Panc1 (cell line): ENCODE measurements at places on chromosomes 2 and 18. TPM values are rescaled to one million over a fixed set of nuclear protein-coding genes. Genes with fewer than 3 reads are reported as not detected.

GRCh38 chr2:230343747-230344146 lies 16.8 kb downstream of the SP140L start:
- H3K4me1 ChIP-seq: no peaks in the 10 kb centered on the region
- H3K27me3 ChIP-seq: no peaks in the 10 kb centered on the region
- H3K4me3 ChIP-seq: no peak overlapping the region
- H3K27ac ChIP-seq: no peak overlapping the region

- H3K36me3 ChIP-seq: no peaks in the 10 kb centered on the region
- H3K4me3 ChIP-seq: no peak overlapping the region
- H3K4me1 ChIP-seq: no peaks in the 10 kb centered on the region
- no peak overlapping the region for H3K27ac ChIP-seq
Observed at GRCh38 chr2:40020997-40021396, 241.9 kb upstream of the THUMPD2 start.

DNA sequence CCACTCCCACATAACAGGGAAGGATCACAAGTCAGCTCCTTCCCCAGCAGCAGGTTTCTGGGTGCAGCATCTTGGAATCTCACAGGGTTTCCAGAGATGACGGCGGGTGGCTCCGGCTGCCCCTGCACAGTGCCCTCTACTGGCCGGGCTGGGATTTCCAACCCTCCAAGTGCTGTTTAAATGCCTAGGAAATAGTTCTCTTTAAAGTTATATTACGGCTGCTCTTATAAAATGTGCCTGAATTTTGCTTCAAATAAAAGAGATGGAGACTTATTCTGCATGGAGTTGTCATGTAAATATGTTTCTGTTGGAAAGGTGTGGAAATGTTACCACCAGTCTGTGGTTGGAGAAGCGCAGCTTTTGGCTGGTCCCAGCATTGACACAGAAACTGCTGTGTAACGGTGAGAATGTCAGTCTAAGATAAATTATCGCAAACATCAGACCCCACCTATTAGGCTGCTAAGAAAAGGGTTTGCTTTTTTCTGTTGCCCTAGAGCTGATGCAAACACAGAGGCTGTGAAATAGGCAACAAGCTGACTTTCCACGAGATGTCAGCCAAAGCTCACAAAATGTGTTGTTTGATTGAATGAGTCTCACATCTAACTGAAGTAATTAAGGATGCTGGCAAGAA lies 3.3 kb upstream of the HJURP start:
- peaks cover 20% of the 10 kb centered on the region for H3K4me1 ChIP-seq
- H3K36me3 ChIP-seq: peaks cover 12% of the 10 kb centered on the region
- H3K27ac ChIP-seq: peak overlapping the region; percentile 83
- H3K4me3 ChIP-seq: no peak overlapping the region
- DNase-seq: no peak

DNA sequence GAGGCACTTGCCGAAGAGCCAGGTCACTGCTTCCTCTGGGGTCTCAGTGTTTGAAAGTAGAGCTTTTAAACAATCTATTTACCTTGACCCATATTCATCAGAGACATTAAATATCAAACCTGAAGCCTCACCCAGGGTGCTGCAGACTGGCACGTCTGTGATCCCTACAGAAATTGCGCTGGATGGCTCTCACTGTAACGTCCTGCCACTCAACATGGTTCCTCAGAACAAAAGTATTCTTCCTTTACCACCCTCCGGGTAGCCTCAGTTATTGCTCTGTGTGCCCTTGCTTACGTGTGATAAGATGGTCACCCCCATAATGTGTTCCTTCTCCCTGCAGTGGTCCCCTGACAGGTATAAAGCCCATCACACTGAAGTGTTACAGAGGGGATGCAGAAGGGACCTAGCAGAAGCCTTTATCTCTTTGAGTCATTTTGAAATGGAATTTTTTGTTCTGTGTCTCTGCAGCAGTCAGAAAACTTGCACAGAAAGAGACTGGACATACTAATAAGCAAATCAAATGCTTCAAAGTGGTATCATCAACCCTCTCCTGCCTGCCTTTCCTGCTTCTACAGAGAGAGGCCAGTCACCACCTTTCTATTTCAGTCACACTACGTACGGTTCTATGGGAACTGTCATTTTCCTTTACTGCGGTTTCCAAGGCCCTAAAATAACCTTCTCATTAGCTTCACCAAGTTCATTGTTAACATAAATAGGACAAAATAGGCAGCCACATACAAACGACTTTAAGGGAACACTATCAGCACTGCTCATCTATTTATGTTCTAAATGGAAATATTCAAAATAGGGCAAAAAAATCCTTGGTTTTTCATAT lies 86.8 kb downstream of the METTL8 start:
- no peak for DNase-seq
- H3K36me3 ChIP-seq: no peaks in the 10 kb centered on the region
- no peaks in the 10 kb centered on the region for H3K27me3 ChIP-seq
- peaks cover 18% of the 10 kb centered on the region for H3K4me1 ChIP-seq
- H3K4me3 ChIP-seq: no peak overlapping the region

- no peak overlapping the region for H3K27ac ChIP-seq
- H3K27me3 ChIP-seq: no peaks in the 10 kb centered on the region
- no peak for DNase-seq
- no peak overlapping the region for H3K4me3 ChIP-seq
Observed at GRCh38 chr2:37306024-37306423, 18.6 kb downstream of the PRKD3 start.

GRCh38 chr18:3451183-3451988 lies 1.4 kb downstream of the TGIF1 start:
- H3K27ac ChIP-seq: peak overlapping the region; percentile 100
- no peaks in the 10 kb centered on the region for H3K27me3 ChIP-seq
- H3K36me3 ChIP-seq: peaks cover 9% of the 10 kb centered on the region
- H3K4me1 ChIP-seq: peaks cover 31% of the 10 kb centered on the region
- DNase-seq: no peak

GRCh38 chr2:106899786-106900530 lies 14.0 kb upstream of the ST6GAL2 start:
- H3K4me3 ChIP-seq: no peak overlapping the region
- no peak for DNase-seq
- no peaks in the 10 kb centered on the region for H3K27me3 ChIP-seq
- no peaks in the 10 kb centered on the region for H3K4me1 ChIP-seq
- no peak overlapping the region for H3K27ac ChIP-seq

DNA sequence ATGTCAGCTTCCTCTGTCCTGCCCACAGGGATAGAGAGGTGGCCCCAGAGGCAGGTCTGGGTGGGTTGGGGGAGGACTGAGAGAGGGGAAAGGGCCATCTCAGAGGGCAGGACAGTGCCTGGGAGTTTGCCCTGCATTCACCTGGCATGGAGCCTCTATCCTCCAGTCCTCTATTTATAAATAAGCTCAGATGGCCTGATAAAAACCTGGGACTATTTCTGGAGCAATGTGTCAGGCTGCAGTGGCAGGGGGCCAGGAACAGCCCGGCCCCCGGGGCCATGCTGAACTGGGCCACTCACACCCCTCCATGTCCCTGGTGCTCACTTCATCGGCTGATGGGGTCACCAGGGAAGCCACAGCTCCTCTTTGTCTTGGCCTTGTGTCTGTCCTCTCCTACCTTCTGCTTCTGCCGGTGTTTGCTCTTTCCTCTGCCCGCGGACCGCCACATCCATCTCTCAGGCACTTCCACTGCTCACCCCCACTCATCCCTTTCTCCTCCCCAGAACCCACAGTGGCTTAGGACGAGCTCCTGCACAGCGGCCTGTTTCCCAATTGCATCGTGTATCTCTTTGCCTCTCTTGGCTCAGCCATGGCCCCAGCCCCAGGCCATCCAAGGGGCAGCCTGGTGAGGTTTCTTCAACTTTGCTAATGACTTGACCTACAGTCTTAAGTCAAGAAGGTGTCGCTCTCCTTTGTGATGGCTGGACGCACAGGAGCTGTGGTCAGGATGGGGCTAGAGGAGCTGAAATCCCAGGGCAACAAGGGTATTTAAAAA lies 38.8 kb downstream of the SCTR start:
- H3K36me3 ChIP-seq: no peaks in the 10 kb centered on the region
- no peaks in the 10 kb centered on the region for H3K27me3 ChIP-seq
- H3K4me1 ChIP-seq: no peaks in the 10 kb centered on the region
- H3K4me3 ChIP-seq: no peak overlapping the region
- no peak for DNase-seq
- H3K27ac ChIP-seq: no peak overlapping the region

DNA sequence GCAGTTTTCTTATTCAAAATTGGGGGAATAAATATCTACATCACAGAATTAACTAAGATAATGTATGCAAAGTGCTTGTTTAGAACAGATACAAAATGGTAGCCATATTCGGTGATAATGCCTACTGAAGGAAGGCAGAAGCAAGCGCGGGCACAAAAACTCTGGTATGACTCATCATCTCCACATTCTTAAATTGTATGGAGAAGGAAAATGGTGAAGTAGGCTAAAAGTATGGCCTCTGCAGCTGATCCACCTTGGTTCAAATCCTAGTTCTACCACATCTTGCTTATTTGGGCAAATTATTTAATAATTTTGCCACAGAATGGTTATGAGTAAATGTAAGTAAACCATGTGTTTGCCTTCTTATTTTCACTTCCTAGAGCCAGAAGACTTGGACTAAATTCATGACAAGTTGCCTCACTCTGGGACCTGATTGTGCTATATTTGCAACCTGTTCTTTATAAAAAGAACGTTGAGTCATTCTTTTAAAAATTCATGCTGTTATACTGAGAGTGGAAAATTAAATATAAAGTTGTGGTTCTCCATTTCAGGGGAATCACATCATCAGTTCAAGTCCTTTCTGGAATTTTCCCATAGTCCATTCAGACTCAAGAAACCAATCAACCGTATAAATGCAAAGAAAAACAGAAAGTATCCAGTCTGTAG lies 9.0 kb upstream of the CDK15 start:
- peak overlapping the region; percentile 7 for H3K4me3 ChIP-seq
- no peaks in the 10 kb centered on the region for H3K36me3 ChIP-seq
- peak overlapping the region; percentile 93 for H3K27ac ChIP-seq
- DNase-seq: peak; percentile 45
- no peaks in the 10 kb centered on the region for H3K27me3 ChIP-seq

- DNase-seq: no peak
- H3K4me3 ChIP-seq: no peak overlapping the region
- no peaks in the 10 kb centered on the region for H3K36me3 ChIP-seq
- H3K27ac ChIP-seq: no peak overlapping the region
- no peaks in the 10 kb centered on the region for H3K27me3 ChIP-seq
Observed at GRCh38 chr2:219119422-219120043, 41.1 kb downstream of the NHEJ1 start.

- no peak overlapping the region for H3K4me3 ChIP-seq
- H3K36me3 ChIP-seq: no peaks in the 10 kb centered on the region
- H3K27ac ChIP-seq: no peak overlapping the region
- H3K27me3 ChIP-seq: no peaks in the 10 kb centered on the region
- no peaks in the 10 kb centered on the region for H3K4me1 ChIP-seq
Observed at GRCh38 chr18:47728921-47729320, 201.5 kb downstream of the SMAD2 start.

GRCh38 chr2:151280271-151280670 lies 9.2 kb downstream of the NMI start:
- no peak overlapping the region for H3K4me3 ChIP-seq
- DNase-seq: no peak
- H3K4me1 ChIP-seq: no peaks in the 10 kb centered on the region
- H3K27ac ChIP-seq: no peak overlapping the region
- H3K36me3 ChIP-seq: no peaks in the 10 kb centered on the region; the same call in 1 of the 2 replicates

DNA sequence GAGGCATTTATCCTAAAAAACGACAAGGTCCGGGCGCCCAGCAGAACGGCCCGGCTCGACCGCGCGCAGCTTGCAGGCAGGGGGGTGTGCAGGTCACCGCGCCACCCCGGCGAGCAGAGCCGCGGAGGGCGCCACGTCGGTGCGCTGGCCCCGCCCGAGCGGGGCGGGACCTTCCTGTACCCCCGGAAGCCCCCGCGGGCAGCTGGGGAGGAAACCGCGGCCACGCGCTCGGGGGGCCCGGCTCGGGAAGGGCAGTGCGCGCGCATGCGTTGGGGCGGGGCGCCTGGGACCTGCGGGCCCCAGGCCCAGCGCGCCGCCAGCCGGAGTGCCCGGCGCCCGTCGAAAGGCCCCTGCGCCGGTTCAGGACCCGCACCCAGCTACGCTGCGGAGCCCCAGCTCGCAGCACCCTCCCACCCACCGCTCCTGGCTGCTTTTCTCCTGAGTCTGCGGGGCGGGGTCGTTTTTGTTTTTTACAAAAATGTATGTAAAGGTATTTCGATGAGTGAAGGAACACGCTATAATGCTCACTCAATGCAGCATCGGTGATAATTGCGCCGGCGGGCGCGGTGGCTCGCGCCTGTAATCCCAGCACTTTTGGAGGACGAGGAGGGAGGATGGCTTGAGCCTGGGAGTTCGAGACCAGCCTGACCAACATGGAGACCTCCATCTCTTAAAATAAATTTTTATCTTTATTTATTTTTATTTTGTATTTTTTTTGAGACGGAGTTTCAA lies 47.7 kb upstream of the POMC start:
- H3K4me3 ChIP-seq: peak overlapping the region; percentile 54
- peak overlapping the region; percentile 80 for H3K27ac ChIP-seq
- no peaks in the 10 kb centered on the region for H3K27me3 ChIP-seq
- no peak for DNase-seq

DNA sequence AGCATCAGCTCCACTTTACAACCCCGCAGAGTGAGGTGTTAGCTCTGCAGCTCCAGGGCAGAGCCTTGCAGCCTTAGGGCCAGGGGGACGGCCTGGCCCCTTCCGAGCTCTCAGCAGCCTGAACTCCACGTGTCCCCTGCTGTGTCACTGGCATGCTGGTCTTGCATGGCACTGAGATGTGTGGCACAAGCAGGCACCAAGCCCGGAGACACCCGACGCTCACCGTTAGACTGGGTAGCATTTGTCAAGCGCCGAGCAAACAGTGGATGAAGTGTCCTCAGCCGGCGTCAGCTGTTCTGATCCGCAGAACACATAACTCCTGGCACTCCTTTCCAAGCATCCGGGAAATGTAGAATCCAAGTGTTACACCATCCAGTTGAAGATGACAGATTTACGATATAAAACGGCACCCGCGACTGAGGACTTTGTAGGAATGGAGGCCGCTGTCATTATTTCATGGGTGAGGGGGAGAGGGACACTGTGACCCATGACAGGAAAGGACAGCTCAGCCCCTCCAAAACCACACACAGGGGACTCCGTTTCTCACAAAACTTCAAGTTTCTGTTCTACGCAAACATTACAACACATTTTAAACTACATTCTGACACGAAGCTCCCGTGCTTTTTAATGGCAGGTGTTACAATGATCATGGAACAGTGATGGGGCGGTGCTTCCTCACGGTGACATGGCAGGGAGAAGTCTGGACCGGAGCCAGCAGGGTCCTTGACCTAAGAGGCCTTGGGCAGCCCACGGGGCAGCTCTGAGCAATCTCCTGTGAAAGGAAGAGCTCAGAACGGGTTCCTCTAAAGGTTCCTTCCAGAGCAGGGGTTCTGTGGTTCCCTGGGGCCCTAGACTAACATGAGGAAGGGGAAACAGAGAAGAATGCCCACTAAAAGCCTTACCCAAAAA lies 89.4 kb downstream of the HDAC4 start:
- H3K36me3 ChIP-seq: no peaks in the 10 kb centered on the region
- H3K4me1 ChIP-seq: no peaks in the 10 kb centered on the region
- no peak for DNase-seq
- H3K27me3 ChIP-seq: no peaks in the 10 kb centered on the region
- H3K4me3 ChIP-seq: no peak overlapping the region

GRCh38 chr2:160375037-160375436 lies 118.6 kb downstream of the RBMS1 start:
- no peak for DNase-seq
- peaks cover 17% of the 10 kb centered on the region for H3K4me1 ChIP-seq
- no peaks in the 10 kb centered on the region for H3K36me3 ChIP-seq
- no peak overlapping the region for H3K4me3 ChIP-seq
- H3K27me3 ChIP-seq: no peaks in the 10 kb centered on the region
- no peak overlapping the region for H3K27ac ChIP-seq

The IL1R1 gene
- total RNA-seq: 7.1 TPM

The IGFBP2 gene
- 54.8 TPM for total RNA-seq

The TUBB6 gene
- 125 TPM for total RNA-seq

The AQP12A gene
- total RNA-seq: not detected

The GKN2 gene
- not detected for total RNA-seq

The MROH2A gene
- total RNA-seq: not detected
